ENCODE measurements at places on chromosomes 12 and 14.

- peak; percentile 79 for DNase-seq
Observed at GRCh38 chr12:56029666-56030293, 8.9 kb downstream of the IKZF4 start.

- DNase-seq, result peak; percentile 88
Observed at GRCh38 chr12:22459838-22460490, 84.4 kb downstream of the C2CD5 start.

DNA sequence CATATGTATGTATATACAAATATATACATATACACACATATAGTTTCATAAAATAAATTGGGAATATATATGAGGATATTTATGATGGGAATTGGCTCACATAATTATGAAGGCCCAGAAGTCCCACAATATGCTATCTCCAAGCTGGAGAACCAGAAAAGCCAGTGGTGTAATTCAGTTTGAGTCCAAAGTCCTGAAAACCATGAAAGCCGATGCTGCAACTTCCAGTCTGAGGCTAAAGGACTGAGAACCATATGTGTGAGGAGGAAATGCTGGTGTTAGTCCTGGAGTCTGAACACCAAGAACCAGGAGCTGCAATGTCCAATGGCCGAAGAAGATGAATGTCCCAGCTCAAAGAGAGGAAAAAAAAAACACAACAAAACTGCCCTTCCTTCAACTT, 65.5 kb upstream of the PRKD1 start:
- no peak for DNase-seq

GRCh38 chr12:12985817-12986408, 14.2 kb downstream of the HEBP1 start:
- DNase-seq, result no peak

- DNase-seq, result no peak
Observed at GRCh38 chr12:62259631-62259992, 592 bp upstream of the USP15 start.

DNA sequence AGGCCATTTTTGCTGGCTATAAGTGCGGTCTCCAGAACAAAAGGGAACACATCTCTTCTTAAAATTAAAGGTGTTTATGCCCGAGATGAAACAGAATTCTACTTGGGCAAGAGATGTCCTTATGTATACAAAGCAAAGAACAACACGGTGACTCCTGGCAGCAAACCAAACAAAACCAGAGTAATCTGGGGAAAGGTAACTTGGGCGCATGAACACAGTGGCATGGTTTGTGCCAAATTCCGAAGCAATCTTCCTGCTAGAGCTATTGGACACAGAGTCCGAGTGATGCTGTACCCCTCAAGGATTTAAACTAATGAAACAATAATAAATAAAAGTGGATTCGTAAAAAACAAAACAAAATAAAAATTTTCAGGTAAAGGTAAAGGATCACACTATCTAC, 33.4 kb downstream of the PKP2 start:
- no peak for DNase-seq

DNA sequence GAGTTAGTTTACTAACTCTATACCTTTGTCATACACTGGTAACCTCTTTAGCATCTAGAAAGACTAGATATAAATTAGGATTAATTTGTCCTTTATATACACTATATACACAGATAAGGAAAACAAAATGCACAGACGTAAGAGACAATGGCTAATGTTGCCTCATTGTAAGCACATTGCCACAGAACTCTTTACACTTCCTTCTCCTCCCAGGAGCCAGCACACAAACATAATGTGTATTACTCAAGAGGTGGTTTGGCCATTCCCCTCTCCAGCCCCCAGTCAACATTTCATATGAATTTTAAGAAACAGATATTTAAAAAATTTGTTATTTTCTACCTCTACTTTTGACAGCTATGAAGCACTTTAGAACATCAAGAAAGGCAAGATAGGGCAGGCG, 131.4 kb upstream of the OR4E1 start:
- DNase-seq, result no peak

DNA sequence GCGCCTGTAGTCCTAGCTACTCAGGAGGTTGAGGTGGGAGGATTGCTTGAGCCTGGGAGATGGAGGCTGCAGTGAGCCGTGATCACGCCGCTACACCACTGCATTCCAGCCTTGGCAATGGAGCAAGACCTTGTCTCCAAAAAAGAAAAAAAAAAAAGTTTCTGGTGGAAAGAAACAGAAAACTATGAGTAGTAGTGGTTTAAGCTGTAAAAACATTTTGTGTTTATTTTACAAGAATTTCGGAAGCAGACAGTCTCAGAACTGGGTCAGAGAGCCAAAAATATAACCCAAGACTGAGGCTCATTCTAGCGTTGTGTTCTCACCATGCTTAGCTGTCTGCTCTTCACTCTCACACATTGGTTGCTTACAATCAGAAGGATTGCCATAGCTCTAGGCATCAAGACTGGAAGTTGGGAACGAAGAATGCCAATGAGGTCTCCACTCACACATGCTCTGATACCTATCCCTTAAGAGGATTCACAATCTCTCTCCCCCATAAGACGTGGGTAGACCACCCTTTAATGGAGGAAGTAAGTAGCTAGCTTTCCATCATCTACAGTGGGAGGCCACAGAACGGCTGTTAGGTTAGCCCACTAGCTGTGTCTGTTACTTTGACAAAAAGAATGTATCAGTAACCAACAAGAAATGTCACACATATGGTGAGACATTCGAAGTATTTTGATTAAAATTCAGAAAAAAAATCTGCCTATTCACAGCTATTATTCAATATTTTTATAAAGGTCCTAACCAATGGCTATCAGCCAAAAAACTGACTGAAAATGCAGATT, 117.6 kb upstream of the RASSF8 start:
- no peak for DNase-seq

DNA sequence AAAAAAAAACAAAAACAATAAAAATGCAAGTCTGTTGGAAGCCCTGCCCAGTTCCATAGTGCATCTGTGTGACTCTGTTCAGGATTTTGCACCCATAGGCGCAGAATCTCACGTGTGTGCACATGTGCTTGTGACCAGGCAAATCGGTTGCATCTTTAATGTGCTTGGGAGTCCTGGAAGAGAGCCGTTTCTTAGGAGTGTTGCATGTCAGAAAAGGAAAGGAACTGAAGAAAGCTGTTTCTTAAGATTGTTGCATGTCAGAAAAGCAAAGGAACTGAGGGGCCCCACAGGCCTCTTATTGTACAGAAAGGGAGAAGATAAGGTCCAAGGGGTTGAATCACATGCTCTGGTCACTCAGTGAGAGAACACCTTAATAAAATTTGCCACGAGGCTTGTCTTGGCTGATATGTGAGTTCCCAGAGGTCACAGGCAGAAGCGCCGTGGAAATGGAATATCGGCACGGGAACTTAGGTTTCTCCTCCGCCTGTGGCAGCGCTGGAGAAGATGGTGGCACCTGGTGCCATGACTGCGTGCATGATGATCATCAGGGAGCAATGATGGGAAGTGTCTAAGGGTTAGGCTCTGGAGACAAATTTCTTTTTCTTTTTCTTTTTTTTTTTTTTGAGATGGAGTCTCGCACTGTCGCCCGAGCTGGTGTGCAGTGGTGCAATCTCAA, 90.0 kb downstream of the LRRC74A start:
- no peak for DNase-seq

DNA sequence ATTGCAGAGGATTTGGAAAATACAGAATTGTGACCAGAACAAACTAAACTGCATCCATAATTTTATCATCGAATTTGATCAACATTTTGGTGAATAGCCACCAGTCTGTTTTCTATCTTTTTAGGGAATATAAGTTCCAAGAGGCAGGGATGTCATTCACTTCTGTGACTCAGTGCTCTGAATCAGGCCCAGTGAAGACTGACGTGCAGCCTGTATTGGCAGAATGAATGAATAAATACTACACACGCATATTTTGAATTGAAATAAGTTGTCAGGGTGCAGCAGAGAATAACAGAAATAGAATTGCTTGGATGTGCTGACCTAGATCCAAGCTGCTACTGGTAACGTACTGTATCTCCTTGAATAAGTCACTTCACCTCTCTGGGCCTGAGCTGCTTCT, 1.3 kb upstream of the EMP1 start:
- no peak for DNase-seq
